Activated naive CD4-positive, alpha-beta T cell treated with anti-CD3 and anti-CD28 coated beads, Interleukin-2, amount 50 U/mL, for 72 hours (primary cell): ENCODE measurements at places on chromosomes 11 and 22.

GRCh38 chr11:75342966-75343870, 8.2 kb downstream of the ARRB1 start:
- DNase-seq, result no peak

DNA sequence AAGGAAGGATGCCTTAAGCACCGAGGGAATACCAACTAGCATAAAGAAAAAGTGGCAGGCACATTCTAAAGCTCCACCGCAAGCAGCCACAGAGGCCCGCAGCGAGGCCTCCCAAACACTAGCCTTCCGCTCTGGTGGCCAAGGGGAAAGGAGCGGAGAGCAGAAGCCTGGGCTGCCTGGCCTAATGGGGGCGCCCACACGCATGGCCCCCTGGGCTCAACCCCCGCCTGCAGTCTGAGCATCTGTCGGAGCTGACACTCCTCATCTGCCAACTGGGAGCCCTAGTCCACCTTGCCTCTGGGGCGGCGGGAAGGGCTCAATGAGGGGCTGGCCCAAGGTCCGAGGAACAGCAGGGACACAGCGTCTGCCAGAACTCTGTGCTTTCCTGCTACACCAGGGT, 50.1 kb upstream of the WNT11 start:
- no peak for DNase-seq

GRCh38 chr22:25929321-25929878, 187.4 kb downstream of the MYO18B start:
- DNase-seq, result no peak

DNA sequence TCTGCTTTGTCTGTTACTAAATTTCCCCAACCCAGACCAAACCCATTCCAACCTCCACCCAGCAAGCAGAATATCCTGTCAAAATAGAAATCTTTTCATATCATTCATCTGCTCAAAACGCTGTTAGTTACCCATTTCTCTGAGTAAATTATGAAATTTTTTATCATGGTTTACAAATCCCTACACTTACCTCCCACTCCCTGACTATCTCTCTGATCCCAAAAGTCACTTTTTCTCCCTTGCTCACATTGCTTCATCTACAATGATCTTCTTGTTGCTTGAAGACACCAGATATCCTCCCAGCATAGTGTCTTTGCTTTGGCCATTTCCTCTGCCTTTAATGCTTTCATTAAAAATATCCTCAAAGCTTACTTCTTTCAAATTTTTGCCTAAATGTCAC, 195.5 kb upstream of the CTSC start:
- DNase-seq, result no peak

DNA sequence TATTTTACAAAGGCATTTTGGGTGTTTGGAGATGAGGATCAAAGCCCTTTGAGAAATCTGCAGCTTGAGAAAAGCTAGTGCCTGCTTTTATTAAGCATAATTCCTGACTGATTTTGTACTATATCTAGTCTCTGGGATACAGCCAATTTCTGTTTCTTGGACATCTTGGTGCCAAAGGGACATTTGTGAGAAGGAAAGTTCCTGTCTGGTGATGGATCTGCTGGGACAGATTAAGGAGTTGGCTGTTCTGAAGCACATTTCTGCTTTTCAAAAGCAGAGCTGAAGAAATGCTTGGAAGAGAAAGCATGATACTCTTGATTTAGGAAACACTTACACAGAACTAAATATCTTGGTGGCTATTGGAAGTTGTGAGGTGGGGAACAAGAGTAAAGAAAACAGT, 254.6 kb upstream of the CCDC90B start:
- no peak for DNase-seq

DNA sequence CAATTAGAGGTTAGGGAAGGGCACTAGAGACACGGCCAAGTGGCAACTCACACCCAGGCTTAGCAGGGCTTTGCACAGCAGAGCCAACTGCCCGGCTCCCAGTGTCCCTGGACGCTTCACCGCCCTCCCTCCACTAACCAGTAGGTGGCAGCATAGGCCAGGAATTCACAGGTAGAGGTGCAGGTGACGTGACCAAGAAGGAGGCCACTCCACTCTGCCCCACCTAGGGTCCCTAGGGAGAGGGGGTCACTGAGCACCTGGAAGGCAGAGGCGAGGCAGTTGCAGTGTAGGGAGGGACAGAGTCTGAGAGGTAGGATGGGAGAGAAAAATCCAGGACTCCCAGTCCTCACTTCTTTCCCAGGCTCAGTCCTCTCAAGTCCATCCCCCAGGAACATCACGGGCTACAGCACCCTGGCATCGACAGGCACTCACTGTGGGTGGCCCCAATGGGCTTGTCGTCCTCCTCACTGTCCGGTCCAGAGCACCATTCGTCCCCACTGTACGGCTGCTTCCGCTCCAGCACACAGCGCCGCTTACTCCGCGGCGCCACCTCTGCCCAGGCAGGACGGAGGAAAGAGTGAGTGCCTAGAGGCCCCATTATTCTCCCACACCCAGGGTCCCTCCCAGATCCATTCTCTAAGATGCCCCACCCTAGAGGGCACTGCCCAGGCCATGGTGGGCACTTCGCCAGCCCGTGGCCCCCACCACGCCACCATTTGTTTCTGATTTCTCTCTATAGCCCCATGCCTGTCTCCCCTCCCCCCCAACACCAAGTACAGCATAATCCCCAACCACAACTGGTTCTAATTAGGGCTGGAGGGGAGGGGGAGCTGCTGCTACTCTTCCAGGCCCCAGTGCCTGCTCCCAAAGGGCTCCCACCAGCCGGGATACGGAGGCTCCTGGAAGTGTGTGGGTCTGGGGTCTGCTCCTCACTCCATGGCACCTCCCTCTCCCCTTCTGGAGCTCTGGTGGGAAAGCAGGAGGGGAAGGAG, 18.4 kb downstream of the BCL9L start:
- peak; percentile 86 for DNase-seq

- no peak for DNase-seq
These were observed 142.3 kb downstream of the OR4C45 start for GRCh38 chr11:50174975-50175374.

- no peak for DNase-seq
These were observed 35.4 kb downstream of the HORMAD2 start for GRCh38 chr22:30115705-30116104.

GRCh38 chr11:12524865-12525264, 147.5 kb downstream of the PARVA start:
- no peak for DNase-seq

DNA sequence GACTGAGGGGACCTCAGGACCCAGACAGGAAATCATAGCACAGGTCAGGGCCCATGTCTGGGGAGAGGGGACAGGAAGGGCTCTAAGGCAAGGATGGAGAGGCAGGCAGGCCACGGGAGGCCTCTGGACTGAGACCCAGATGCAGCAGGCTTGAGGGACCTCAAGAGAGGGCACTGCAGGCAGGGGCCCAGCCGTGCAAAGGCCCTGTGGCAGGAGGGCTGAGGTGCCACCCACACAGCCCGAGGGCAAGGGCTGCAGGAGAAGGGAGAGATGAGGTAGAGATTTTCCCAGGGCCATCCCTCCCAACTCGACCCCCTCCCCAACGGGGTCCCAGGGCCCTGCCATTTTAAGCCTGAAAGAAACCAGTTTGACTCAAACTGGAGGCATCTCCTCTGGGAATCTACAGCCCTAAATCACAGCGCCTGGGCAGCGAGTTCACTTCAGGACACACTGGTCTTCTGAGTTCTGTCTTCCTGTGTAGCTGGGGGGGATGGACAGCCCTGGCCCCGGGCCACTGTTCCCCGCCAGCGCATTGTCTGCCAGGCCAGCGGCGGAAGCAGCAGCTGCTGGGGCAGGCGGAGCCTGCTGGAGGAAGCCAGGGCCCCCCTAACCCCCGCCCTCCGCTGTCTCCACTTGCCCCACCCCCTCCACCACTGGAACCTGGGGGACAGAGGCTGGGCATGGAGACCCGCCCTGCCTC, 20.3 kb upstream of the WNT7B start:
- DNase-seq, result no peak

- DNase-seq, result no peak
These were observed 105.0 kb downstream of the DBX1 start for GRCh38 chr11:20055312-20055711.

DNA sequence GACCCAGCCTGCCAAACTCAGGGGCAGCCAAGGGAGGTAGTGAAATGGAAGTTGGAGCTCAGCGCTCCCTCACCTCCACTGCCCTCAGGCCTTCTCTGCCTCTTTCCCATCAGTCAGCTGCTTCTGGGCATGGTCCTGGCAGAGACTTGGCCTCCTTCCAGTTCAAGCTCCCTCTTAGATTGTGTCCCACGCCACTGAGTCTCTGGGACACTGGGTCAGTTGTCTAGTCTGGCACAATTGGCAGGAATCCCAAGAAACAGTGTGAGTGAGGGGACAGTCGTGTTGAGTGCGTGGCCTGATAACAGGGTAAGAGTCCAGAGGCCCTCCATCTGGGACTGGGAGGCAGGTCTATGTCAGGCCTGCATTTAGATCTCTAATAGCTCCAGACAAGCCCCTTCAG, 7.1 kb upstream of the SLC35E4 start:
- DNase-seq, result no peak

DNA sequence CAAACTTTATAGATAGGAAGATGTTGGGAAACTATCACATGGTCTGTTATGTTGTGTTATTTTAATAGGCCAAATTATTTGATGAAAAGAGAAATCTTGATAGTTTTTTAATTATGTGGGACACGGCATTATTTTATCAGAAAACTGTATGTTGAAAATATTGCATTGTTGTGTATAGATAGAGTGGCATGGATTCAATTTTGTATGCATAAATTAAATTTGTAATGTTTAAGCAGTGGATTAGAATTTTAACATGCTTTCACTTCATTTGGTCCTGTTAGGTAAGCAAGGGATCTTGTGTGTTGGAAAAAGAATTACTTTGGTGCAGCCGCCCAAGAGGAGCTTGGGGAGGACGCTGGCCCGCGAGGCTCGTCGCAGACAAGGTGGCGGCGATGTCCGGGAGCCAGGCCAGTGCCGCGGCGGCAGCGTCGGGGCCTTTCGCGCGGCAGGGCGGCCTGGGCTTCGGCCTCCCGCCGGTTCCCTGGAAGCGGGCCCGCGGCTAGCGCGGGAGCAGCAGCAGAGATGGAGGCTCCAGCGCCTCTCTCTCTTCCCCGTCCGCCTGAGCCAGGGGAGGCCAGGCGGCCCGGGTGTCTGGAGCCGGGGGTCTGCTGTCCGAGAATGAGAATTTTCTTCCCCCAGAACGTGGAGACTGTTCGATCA, 82.7 kb downstream of the GGT1 start:
- DNase-seq, result no peak

GRCh38 chr11:132576706-132577105, 955.6 kb downstream of the OPCML start:
- DNase-seq, result no peak

GRCh38 chr11:8807544-8808225, 103.3 kb upstream of the AKIP1 start:
- DNase-seq, result no peak

GRCh38 chr11:8327761-8328192, 64.1 kb upstream of the LMO1 start:
- no peak for DNase-seq

- peak; percentile 92 for DNase-seq
These were observed 7.1 kb downstream of the SCN4B start for GRCh38 chr11:118145285-118146227.

DNA sequence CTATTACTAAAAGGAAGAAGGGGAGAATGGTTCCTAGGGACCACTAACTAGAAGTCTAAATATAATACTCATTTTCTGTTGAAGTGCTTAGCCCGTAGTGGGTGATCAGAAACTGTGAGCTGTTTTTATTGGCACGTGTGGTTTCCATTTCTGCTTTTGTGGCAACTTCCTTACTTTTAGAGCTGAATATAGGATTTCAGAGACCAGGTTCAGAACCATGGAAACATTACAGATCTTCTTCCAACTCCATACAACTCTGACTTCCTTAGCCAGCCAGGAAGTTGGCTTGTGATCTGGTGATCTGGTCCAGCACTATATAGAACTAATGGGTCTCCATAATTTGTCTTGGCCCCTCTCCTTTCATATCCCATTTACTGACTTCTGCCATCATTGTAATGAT, 2.6 kb upstream of the ME3 start:
- no peak for DNase-seq

DNA sequence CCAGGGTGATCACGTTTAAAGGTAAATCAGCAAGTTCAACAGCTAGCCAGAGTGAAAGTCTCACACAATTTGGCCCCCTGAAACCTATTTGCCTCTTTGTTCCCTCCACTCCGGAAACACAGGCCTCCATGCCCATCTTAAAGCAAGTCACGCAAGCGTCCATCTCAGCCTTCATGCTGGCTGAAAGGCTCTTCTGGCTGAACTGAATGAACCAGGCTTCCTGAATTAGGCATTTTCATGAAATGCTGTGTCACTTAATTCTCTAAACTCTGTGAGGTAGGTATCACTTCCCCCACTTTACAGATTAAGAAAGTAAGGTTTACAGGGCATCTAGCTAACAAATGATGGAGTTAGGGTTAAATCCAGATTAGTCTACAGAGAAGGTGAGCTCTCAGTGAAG, 1.4 kb downstream of the SLC25A17 start:
- no peak for DNase-seq

DNA sequence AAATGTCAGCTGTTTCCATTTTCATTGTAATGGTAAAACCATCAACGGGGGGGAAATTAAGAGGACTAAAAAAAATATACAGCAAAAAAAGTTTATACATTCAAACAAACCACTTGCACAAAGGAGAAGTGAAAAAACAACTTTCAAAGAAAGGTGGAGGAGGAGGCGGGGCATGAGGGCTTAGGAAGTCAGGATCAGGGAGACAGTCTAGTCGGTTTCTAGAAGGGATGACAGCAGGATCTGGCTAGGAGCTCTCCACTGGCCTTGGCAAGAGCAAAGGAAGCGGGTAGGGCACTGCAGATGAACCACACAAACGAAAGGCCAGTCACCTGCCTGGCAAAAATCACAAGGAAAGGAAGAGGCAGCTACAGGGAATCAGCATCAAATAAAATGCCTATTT, 31.0 kb downstream of the NAP1L4 start:
- DNase-seq, result no peak

DNA sequence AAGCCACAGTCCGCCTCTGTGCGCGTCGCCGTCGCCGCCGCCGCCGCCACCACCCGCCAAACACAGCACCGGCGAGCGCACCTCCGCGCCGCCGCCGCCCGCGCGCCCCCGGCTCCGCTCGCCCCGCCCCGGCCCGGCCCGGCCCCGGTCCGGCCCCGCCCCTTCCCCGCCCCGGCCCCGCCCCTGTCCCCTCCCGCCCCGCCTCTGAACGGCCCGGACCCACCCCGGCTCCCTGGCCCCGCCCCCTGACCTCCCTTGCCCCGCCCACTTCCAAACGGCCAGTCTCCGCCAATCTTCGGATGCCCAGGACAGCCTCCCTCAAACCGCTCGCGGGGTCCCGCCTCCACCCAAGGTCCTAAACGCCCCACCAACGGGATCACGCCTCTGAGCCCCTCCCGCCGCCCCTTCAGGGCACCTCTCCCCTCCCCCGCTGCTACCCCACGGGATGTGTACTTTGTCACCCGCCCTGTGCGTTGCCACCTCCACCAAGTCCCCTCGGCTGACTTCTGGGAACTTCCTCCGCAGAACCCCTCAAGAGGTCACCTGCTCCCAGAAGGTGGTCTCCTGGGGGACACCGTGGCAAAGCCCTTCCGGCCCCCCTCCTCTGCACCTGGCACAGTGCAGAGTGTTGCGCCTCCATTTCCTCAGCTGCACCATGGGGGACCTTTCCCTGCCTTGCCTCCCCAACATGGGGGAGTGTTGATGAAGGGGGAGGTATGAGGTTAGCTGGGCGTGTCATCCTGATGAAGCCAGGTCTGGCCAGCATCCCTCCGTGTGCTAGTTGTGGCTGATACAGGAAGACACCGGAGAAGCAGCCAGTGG, at the start of gene KIAA0930:
KIAA0930 (minus strand) TSS at position 85 of the 822 bp plus-strand sequence. CDS start 191 bp downstream, outside the sequence.
- DNase-seq, result peak; percentile 74
